RPMI7951 (cell line): ENCODE measurements at places on chromosomes 13 and 19.
A peak's percentile ranks its signal among the peaks of the same experiment; 100 is the strongest.

GRCh38 chr19:3234800-3235199 is 10.3 kb downstream of the CELF5 start:
- no peak for DNase-seq

- DNase-seq = peak; percentile 37
Measured at GRCh38 chr19:13428352-13428751, 77.9 kb downstream of the CACNA1A start.

DNA sequence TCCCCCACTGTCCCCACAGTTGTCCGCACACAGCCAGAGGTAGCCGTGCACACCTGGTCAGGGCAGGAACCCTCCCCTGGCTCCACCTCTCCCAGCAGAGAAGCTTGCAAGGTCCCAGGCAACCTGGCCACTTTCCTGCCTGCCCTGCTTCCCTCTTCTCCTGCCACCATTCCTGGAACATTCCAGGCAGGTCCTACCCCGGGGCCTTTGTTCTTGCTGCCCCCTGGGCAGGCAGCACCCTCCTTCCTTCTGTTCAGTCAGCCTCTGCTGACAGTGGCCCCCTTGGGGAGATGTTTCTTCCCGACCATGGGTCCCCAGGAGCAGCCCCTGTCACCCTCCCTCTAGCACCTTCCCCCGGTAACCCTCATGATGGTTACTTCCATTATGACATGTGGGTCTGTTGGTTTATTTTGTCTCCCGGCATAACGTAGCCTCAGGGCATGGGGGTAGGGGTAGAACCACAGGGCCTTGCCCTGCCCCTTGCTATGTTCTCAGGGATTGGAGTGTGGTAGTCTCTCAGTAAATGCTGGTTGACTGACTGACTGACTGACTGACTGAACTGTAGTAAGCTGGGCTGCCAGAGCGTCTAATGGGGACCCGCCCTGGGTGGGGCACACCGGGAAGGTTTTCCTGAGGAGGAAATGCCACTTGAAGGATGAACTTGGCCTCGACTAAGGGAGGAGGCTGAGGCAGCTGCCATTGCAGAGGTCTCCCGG is 10.8 kb downstream of the PAK4 start:
- no peak for DNase-seq

GRCh38 chr19:980133-980998 is 3.8 kb upstream of the WDR18 start:
- no peak for DNase-seq
